Osteocyte (in vitro differentiated cells): ENCODE measurements at places on chromosomes 5 and 9.
A peak's percentile ranks its signal among the peaks of the same experiment; 100 is the strongest.

DNA sequence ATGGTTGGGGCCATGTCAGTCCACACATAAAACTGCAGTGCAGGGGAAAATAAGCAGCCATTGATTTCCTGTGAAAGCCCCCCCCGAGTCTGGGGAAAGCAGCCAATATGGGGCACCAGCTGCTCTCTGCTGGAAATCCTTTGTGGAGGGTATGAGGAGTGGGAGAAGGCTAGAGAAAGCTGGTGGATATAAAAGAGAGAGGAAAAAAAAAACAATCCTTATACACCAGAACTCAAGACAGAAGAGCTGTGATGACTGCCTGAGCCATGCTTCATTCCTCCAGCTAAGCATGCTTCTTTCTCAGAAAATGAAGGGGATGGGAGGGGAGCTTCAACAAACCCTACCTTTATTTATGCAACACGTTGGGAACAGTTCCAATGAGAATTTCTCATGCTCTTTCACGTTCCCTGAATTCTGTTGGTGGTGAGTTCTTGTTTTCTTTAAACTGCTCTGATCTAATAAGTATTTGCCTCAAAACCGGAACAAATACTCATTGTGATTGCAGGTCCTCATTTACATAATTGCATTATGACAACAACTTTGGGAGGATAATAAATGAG is 688.0 kb upstream of the SEMA6A start:
- no peak for DNase-seq

GRCh38 chr5:120614531-120615180 is 150.6 kb downstream of the PRR16 start:
- DNase-seq: no peak

- no peak for DNase-seq
Measured at GRCh38 chr5:148912714-148913398, 86.4 kb downstream of the ADRB2 start.

DNA sequence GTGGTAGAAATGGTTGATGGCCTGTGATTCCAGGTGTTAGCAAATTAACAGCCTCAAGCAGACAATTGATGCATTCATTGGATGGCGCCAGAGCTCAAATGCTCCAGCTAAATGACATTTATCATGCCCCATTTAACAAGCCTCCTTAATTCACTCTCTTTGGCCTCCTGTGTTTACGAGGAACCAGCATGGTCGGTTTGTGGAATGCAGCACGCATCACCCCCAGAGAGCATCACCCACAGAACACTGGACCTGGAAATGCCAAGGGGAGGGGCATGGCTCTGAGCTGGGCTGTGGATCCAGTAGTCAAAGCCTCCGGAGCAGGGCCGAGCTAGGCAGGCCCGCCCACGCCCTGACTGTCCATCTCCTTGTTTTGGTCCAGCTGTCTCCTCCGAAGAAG is 434.0 kb downstream of the GADD45G start:
- peak; percentile 73 for DNase-seq

- no peak for DNase-seq
Measured at GRCh38 chr5:92328584-92329259, 945.6 kb upstream of the ARRDC3 start.

GRCh38 chr9:25418974-25419373 is 259.3 kb downstream of the TUSC1 start:
- DNase-seq: no peak

GRCh38 chr9:84179531-84179930 is 161.0 kb downstream of the SLC28A3 start:
- no peak for DNase-seq

DNA sequence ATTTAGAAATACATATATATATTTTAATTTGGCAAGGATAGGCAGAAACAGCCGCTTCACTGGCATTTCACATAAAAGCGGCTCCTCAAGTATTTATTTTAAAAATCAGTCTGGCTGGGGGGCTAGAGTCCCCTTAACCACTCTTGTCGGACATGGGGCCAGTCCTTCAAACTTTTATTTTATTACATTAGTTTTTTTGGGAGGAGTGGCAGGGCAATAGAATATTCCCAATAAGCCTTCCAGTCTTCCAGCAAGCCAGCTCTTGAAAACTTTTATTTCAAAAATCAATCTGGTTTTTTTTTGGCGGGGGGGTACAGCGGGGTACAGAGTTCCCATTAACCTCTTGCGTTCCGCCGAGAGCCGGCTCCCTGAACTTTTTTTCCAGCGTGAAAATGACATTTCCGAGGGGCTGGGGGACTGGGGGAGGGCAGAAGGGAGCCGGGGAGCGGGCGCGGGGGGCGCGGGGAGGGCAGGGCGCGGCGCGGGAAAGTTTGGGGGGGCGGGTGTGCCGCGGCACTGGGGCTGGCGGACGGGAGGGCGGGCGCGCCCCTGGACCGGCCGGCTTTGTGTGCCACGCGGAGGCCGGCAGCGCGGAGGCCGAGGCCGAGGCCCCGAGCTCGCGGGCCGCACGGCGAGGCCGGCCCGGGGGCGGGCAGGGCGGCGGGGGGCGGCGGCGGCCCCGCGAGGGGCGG is 504 bp upstream of the ZNF618 start:
- peak; percentile 70 for DNase-seq

- DNase-seq: peak; percentile 90
Measured at GRCh38 chr9:94922098-94922607, 195.7 kb downstream of the AOPEP start.

DNA sequence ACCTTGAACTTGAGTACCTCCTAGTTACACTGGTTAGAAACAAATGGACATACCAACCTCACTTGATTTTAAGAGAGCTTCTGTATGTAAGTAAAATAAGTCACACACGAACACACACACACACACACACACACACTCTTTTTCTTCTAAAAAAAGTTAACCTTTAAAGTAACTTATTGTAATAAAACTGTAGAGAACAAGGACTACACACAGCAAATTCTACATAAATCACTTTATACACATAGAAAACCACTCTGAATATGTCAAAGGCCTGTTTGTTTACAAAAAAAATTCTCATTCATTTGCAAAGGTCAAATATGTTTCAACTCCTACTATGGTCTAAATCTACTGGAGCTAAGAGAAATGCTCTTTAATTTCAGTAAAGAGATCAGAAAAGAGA is 29.1 kb downstream of the GIN1 start:
- no peak for DNase-seq

DNA sequence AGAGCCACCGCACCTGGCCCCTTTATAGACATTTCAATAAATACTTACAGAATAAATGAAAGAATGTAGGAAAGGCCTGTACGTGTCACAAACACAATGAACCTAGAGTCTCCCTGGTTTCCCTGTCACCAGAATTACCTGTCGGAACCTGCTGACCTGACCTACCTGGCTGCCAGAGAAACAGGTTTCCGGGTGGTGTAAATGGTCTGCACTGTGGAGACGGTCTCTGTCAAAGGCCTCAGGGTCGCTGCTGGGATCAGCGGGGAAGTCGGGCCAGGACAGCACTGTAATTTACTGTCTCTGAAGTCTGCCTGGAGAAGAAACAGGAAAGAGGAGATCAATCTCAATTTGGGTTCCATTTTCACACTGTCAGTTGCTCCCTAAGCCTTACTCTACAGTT is 9.3 kb upstream of the FRRS1L start:
- DNase-seq: no peak

DNA sequence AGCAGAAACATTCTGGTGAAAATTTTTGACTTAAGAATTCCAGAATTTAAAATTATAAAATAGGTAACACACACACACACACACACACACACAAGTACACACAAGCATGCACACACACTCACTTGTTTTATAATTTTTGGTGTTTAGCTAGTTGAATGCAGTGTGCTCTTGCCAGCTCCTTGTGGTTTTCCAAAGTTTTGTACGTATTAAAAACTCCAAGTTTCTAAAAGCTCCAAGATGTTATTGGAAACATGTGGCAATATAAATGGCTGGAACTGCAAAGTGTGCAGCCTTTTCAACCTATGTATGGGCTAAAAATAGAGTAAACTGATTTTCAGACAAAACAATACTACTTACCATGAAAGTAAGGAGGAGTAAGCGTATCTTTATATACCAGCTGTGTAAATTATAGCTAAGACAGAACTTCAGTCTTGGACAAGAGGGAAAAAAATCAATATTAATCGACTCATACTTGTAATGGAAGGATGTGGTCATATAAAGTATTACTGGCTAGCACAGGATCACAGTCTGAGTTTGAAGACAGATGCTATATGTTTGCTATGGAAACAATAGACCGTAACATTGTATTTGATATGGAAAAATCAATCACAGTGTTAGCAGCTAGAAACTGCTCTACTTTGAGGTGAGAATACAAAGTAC is 727.1 kb upstream of the GRAMD2B start:
- no peak for DNase-seq

GRCh38 chr5:172779691-172780341 is 8.8 kb upstream of the DUSP1 start:
- DNase-seq: no peak

GRCh38 chr5:84618262-84618661 is 233.6 kb upstream of the EDIL3 start:
- DNase-seq: no peak
